NCI-H748 treated with DMSO at 0.1 percent for 48 hours (cell line): ENCODE measurements at places on chromosomes 4 and X.

GRCh38 chr4:180999217-180999616 lies 1244.0 kb upstream of the TENM3 start:
- peak; percentile 23 for DNase-seq

- no peak for DNase-seq
These were observed 240.2 kb downstream of the RAPGEF2 start for GRCh38 chr4:159343116-159343515.

DNA sequence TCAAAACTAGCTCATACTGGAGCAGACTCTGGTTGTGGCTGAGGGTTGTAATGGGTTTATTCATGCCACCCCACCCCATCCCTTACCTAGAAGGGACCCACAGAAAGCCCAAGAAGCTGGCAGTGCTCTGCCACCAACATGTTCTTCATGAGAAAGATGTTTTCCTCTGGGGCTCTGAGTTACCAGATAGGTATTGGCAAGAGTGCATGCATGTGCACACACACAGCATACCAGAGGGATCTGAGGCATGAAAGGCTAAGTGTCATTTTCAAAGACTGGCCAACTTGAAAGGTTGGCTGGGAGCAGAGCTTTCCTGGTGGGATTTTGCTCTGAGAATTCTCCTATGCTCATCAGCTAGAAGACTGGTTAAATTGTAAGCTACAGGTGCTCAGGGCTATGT lies 65.2 kb downstream of the PHOX2B start:
- no peak for DNase-seq

GRCh38 chr4:8230033-8230432 lies 30.9 kb downstream of the SH3TC1 start:
- no peak for DNase-seq

- DNase-seq: no peak
These were observed 1.4 kb downstream of the CD99 start for GRCh38 chrX:2692221-2693112.

DNA sequence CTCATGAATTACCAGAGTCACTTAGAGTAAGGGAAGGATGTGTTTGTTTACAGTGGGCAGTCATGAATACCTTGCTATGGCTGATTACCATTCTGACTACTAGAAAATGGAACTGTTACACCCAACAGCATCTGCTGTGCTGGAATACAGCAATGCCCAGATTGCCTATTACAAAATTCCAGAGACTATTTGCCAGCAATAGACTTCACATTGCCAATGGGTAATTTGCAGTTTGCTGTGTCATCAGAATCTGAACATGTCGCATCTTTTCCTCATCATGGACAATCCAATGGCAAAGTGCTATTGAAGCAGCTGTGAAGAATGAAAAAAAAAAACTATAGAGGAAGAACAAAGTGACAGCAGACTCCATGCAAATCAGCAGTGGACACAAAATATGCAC lies 356.6 kb downstream of the CXXC4 start:
- no peak for DNase-seq

DNA sequence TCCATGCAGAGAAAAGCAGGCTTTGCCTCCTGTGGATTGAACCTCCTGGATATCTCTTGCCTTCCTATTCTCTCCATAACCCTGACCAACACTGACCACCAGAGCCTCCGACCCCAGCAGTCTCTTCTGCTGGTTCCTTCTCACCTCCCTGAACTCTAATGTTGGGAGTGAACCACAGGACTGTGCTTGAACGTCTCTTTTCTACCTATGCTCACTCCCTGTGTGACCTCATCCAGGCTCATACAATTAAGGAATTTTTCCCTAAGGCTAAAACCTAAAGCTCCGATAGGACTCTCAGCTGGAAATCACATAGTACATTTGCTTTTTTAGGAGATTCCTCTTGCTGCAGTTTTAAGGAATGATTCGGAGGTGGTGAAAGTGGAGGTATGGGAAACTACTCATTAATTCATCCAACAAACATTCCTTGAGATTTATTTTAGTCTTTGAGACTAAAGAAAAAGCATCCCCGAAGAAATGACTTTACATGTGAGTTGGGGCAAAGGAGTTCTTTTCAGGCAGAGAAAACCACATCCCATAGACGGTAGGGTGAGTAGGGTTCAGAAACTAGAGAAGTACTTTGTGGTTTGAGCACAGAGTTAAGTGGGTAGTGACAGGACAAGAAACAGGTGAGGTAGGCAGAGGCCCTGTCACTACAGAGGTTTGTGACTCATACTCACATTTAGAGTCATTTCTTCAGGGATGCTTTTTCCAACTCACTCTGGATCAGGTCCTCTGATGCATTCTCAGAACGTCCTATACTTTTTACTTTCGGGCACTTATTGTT lies 30.8 kb downstream of the NDNF start:
- DNase-seq: no peak

GRCh38 chrX:14616836-14617235 lies 87.5 kb downstream of the GLRA2 start:
- no peak for DNase-seq

- no peak for DNase-seq
These were observed 78.0 kb upstream of the ADAD1 start for GRCh38 chr4:122300776-122301175.

GRCh38 chr4:59518005-59518823 lies 1681.9 kb upstream of the ADGRL3 start:
- no peak for DNase-seq

GRCh38 chr4:125538670-125539069 lies 223.9 kb downstream of the FAT4 start:
- DNase-seq: no peak

DNA sequence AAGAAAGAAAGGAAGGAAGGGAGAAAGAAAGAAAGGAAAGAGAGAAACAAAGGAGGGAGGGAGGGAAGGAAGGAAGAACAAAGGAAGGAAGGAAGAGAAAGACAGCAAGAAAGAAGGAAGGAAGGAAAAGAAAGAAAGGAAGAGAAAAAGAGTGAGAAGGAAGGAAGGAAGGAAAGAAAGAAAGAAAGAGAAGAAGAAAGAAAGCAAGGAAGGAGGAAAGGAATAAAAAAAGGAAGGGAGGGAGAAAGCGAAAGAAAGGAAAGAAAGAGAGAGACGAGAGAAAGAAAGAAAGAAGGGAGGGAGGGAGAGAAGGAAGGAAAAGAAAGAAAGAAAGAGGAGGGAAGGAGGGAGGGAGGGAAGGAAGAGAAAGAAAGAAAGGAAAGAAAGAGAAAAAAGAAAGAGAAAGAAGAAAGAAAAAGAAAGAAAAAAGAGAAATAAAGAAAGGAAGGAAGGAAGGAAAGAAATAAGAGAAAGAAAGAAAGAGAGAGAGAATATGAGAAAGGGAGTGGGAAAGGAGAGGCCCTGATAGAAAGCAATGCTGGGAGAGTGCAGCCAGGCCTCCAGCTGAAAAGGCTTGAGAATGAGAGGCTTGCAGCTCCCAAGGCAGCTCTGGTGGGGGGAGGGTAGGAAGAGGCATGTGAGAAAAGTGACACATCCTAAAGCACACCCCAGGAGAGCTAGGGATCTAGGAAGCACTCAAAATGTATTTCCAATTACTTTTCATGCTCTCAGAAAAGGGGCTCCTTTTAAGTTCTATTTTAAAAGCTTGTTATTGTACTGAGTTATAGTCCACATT lies 134.0 kb upstream of the ZIC3 start:
- DNase-seq: no peak

DNA sequence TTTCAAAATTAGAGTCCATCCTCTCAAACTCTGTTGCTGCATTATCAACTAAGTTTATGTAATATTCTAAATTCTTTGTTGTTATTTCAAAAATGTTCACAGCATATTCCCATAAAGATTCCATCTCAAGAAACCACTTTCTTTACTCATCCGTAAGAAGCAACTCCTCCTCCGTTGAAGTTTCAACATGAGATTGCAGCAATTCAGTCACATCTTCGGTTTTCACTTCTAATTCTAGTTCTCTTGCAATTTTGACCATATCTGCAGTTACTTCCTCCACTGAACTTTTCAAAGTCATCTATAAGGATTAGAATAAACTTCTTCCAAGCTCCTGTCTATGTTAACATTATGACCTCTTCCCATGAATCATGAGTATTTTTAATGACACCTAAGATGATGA lies 216.6 kb upstream of the SLC7A11 start:
- DNase-seq: no peak

DNA sequence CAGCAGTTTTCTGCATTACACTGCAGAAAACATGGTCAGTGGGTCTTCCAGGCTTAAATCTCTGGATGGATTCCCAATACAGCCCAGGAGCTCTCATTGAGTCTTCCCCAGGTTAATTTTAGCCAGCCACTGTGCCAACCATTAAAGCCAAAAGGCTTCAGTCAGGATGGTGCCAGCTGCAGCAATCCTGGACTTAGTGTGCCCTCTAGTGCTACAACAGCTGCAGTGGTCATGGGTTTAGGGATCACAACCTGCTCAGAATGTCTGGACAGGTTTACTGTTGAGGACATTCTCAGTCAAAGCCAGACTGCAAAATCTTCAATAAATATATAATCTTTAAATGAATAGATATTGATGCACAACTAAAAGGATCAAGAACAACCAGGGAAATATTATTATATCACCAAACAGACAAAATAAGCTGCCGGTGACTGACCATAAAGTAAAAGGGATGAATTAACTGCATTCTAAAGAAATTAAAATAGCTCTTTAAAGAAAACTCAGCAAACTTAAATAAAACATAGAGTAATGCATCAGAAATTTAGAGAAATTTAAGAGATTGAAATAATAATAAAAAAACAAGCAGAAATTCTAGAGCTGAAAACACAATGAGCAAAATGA lies 639.9 kb downstream of the SPOCK3 start:
- DNase-seq: peak; percentile 42

- no peak for DNase-seq
These were observed 298.1 kb downstream of the INPP4B start for GRCh38 chr4:142547974-142548373.

DNA sequence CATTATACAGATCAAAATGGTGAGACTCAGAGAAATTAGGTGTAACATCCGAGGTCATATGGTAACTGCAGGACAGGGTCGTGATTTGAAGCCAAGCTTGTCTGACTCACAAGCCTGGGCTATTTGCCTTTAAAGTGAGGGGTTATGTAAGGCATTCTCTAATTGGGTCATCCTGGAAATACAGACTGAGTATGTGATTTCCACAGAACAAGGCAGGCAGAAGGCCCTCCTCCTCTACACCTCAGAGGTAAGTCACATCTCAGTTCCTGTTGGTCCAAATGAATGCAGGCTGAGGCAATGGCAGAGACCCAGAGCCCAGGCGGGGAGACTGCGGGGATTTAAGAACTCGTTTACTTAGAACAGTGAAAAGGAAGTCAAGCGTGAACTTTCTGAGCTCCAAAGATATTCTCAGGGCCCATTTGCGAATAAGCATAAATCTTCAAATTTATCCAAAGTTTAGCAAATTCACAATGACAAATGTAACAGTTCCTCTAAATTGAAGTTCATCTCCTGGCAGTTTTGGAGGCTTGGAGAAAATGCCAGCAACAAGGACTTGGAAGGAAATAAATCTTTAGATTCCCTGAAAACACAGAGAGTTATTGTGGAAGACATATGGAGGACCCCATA lies 153.3 kb downstream of the LDB2 start:
- no peak for DNase-seq

- DNase-seq: no peak
These were observed 238.9 kb downstream of the HS3ST1 start for GRCh38 chr4:11189756-11190155.

DNA sequence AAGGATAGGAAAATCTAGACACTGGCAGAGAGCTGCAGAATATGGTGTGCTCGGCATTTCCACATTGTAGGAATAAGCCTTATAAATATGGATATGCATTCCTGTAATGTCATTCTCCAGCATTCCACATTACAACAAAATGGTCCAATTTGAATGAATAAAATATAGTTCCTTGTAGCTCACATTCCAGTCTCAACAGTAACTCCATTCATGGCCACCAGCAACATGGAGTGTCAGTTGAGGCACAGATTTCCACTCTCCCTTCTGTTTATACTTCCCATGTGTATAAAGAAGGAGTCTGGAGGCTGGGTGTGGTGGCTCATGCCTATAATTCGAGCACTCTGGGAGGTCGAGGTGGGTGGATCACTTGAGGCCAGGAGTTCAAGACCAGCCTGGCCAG lies 84.5 kb downstream of the AASDH start:
- no peak for DNase-seq

DNA sequence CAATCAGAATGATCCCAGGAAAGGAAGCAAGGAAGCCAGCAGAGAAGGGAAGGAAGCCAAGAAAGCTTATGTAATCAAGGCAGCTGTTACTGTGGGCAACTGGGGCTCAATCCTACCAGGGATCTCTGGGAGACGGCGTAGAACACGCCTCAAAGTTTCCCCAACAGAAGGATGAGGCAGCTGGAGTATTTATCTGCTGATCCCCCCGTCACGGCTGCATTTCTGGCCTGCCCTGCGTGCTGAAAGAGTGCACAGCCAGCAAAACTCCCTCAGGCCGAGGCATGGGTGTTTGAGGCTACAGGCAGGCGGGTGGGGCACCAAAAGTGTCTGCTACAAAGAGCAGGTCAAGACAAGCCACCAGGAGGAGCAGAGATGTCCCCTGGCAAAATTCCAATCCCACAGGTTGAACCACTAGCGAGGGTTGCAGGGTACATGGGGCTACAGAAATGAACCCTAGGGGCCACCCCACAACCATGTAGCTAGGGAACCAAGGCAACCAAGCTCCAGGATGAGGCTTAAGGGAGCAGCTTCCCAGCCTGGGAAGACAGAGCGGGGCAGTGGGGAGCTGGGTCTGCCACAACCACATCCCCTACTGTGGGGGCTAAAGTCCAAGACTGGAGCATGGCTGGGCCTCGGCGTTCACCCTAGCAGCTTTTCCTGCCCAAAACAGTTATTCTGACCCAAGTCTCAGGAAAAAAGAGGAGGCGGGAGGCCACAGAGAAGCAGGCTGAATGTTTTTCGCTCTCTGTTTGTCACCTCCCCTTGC lies 113.4 kb downstream of the BCOR start:
- no peak for DNase-seq

- DNase-seq: no peak
These were observed 12.1 kb upstream of the COPS4 start for GRCh38 chr4:83022724-83023450.

DNA sequence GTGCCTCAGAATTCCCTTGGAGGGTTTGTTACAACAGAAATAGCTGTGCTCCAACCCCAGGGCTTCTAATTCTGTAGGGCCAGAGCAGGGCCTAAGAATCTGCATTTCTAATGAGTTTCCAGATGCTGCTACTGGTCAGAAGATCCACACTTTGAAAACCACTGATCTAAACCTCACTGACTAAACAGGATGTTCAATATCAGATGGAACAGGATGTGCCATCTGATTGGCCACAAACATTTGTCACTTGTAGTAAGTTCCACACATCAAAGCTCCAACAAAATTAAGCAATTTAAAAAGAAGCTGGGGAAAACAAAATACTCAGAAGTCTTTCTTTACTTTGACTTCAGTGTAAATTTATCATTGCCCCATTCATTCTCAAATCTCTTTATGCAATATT lies 14.3 kb downstream of the CASK start:
- DNase-seq: no peak

DNA sequence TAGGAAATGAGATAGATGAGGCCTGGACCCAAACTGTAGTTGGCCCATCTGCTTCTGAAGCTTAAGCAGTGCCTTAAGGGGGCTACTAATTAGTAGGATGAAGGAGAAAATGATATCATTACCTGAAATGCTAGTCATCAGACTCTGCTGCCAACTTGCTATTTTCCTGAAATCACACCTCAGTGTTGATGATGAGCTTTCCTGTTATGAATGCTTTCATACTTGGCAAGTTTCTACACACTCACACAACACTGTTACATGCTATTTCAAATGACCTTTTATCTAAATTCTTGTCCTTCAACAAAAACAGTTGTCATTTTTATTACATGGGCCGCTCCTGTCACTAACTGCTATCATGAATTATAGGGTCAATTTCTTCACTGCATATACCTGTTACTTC lies 416.0 kb downstream of the PRDM5 start:
- no peak for DNase-seq
